ENCODE measurements at places on chromosomes 5 and 9.

DNA sequence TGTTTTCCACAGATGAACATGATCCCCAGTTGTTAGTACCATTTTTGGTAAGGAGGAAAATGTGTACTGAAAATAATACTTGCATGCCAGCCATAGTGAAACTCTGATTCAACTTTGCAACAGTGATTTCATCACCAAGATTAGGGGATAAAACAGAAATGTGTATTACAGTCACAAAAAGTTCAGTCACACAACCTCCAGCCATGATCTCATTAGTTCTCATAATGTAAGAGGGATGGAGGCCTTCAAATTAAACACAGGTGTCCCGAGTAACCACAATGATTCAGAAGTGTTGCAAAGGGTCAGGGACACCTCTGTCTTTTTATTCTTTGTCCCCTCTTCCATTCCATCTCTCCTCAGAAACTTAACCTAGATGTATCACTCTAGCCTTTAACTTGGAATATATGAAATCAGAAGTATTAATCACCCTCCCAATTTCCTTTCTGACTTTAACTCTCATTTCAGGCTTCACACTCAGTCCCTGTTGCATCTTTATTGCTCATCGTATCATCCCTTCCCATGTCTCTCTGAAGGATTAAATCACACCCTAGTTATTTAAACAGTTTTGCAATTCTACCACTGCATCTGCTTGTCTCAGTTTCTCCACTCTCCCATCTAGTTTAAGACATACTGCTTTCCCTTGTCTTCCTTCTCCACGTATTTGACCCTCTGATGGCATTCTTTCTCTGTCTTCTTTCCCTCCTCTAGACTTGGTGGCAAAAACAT is 291.2 kb downstream of the ADAMTS6 start:
- DNase-seq = peak; percentile 99

- DNase-seq = no peak
Measured at GRCh38 chr9:126893079-126893478, 21.5 kb upstream of the RALGPS1 start.

- DNase-seq = no peak
Measured at GRCh38 chr5:138538943-138539627, 4.0 kb downstream of the ETF1 start.

DNA sequence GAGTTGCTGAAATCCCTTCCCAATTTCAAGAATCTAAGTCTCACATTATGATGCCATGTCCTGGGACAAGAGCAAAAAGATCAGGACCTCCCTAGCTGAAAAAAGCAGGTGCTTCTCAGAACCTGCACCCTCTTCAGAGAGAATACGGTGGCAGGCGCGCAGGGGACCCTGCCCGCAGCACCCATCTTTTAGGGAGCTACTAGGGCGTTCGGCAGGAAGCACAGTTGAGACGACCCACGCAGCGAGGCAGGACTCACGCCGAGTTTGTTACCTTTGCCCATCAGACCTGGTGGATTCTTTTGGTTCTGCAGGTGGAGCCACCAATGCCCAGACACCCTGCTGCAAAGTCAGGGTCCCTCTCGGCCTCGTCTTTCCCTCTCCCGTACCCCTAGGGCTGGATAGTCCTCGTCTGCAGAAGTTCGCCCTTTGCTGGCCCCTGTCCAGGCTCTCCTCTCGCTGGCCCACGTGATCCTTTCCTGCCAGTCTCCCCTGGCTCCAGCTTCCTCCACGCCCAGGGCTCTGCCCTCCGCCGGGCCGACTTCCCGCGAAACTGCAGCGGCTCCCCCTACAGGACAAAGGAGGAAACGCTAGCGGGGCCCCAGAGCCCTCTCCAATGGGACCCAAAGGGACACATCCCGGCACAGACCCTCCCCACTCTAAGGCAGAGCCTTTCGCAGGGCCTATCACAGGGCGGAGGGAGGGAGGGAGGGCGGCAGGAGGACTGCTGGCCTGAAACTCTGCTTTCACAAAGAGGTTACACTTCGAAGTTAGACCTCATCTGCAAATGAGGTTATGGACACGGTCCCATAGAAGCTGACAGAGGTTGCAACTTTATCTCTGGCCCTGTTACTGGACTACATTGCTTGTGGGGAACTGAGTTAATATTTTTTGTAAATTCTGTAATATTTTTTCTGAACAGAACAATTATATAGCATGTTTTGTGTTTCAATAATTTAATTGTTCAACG is 28.8 kb downstream of the TMEM174 start:
- peak; percentile 56 for DNase-seq

DNA sequence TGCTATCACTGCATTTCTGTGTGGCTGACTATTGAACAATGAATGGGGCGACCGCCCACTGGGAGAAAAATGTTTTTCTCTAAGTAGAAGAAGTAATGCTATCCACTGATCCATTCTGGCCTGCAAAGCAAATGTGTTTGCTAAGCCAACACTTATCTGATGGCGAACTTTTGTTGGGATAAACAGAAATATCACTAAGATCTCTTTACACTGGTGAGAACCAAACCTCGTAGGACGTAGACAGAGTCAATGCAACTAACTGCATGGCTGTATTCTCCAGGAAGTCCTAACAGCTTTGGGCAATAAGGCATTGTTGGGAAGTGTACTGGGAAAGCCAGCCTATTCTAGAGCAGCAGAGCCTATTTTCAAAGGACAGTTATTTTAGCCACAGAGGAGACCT is 77.7 kb downstream of the ANKH start:
- DNase-seq = no peak

GRCh38 chr5:72281764-72282499 is 38.1 kb downstream of the MRPS27 start:
- DNase-seq = peak; percentile 94

- DNase-seq = no peak
Measured at GRCh38 chr5:132464156-132464939, 26.2 kb downstream of the IRF1 start.

DNA sequence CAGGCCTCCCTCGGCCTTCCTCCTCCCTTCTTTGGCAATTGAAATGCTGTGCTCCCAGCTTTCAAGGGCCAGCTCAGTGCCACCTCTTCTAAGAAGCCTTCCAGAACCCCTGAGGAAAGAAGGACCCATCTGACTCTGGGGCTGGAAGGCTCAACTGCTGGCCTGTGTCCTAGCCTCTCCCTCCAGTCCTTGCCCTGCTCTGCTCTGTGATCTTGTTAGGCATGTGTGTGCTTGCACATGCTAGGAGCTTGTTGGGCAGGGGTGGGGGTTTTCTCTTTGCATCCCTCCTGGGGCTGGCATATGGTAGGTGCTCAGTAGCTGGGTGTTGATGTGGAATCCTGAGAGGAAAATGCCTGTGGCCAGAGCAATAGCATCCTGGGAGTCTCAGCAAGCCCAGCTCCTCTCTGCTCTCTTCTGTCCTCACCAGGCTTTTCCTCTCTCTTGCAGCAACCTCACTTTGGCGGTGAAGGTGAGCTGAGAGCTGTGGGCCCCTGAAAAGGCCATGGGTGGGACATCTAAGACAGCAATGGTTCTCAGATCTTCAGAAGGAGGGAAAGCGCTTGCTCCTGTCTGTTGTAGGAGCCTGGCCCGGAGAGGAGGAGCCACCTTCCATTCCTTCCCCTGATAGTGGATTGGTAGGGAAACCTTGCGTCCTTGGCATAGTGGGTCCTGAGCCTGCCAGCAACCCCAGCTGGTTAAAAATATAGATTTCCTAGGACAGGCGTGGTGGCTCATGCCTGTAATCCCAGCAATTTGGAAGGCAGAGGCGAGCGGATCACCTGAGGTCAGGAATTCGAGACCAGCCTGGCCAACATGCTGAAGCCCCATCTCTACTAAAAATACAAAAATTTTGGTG is 9.9 kb downstream of the DOLK start:
- DNase-seq = no peak

DNA sequence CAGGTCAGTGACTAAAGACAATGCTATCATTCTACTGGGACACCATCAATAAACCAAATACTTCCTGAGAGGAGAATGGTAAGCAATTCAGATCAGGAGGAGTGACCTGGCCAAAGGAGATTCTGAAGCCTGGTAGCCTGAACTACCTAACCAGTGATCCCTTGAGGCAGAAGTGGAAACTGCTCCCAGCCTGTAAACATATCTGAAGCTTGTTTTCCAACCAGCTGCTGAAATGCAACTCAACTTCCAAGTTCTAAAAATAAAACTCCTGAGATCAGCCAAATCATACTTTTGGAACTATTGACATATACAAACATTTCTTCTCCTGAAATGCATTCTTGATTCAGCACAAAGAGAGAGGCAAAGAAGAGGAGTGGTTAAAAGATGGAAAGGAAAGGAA is 204.1 kb downstream of the EBF1 start:
- no peak for DNase-seq

DNA sequence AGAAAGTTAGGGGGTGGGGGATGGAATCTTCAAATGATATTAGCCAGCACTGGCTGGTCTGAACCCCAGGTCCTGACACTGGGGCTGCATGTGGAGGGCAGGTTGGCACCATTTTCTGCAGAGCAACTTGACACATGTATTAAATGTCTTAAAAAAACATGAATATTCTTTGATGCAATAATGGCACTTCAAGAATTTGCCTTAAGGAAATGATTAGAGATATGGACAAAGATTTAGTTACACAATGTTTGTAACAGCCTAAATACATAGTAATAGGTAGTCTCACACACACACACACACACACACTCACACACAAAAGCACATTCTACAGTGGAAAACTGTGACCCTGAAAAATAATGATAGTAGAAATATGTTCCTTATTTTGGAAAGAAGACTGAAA is 3.6 kb downstream of the SVEP1 start:
- no peak for DNase-seq

DNA sequence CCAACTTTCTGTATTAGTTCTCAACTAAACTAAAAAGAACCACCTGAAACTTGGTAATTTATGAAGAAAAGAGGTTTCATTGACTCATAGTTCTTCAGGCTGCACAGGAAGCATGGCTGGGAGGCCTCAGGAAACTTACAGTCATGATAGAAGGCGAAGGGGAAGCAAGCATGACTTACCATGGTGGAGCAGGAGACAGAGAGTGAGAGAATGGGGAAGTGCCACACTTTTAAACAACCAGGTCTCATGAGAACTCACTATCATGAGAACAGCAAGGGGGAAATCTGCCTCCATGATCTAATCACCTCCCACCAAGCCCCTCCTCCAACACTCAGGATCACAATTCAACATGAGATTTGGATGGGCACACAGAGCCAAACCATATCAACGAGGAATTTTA is 123.5 kb downstream of the DEPDC1B start:
- no peak for DNase-seq

DNA sequence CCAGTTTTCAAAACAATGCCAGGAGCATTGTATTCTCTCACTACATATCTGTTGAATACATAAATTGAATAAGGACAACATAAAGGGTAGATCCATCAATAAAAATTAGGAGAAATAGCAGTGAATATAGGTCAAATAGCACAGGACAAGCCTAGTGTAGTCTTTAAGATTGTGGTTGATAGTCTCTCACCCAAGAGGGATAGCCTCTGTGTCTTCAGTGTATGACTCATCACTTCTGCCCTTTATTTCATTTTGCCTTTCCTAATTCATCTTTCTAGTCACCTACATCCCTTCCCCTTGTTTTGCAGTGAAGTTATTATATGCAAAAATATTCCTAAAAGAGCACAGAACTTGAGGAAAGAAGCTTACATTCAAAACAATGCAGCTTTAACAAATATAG is 335.0 kb upstream of the TUSC1 start:
- DNase-seq = peak; percentile 8

DNA sequence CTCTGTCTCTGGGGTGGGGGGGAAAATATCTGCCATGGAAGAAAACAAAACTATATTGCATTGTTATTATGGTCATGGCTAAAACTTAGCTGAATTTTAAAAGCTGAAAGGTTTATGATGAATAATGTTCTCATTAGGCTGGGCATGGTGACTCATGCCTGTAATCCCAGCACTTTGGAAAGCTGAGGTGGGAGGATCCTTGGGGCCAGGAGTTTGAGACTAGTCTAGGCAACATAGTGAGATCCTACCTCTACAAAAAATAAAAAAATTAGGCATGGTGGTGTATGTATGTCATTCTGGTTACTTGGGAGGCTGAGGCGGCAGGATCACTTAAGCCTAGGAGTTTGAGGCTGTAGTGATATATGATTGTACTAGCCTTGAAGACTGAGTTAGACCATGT is 44.5 kb downstream of the IPO11 start:
- DNase-seq = peak; percentile 58

DNA sequence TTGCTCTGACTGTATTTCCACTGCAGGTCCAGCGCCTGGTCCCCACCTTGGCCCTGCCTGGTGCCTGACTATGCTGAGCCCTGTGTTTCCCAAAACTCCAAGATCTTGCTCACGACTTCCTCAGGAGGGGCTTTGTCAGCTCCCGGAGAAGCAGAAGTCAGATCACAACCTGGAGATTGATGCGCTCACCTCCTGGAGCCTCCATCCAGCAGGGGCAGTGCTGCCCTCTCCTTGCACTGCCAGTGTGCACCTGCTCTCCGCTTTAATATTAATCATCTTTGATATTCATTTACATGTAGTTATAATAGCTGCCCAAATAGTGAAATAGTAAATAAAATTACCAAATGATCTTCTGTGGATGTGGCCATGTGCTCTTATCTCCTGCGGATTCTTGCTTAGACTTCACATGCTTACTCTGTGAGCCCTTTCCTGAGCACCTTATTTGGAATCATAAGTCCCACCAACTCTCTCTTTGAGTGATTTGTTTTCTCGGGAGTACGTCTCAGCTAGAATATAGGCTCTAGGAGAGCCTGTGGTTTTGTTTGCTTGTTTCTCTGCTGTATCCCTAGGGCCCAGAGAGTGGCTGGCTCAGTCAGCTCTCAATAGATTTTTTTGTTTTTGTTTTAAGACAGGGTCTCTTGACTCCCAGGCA is 17.4 kb downstream of the MAML1 start:
- DNase-seq = no peak

DNA sequence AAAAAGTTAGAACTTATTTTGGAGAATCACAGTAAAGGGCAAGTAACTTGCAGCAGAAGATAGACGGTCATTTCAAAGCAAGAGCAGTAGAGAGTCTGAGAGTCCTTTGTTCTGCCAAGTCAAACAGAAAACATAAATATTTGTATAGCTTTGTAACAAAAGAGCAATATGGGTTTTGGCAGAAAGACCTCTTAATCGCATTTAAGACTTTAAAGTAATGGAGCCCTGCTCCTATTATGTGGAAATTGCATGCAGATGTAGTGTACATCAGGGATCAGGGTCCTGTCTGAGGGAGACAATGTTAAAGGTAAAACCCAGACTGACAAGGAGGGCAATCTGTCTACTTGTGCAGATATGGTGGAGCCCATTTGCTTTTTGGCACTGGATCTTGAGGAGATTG is 87.2 kb downstream of the PGM5 start:
- DNase-seq = no peak

DNA sequence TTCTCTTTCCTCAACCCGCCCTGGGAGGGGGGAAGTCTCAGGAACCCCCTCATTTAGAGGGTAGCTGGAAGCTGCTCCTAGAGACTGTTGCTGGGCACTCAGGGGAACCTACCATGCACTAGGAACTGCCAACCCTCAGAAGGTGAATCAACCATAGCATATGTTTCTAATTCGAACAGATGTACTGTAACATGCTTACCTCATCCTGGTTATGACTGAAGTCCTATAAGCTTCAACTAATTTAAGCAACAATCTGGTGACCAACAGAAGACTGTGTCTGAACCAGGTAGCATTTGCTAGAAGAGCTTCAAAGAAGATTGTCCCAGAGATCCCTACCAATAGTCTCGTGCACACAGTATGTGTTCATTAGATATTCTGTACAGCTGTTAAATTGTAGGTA is 5.7 kb upstream of the PRDM6 start:
- DNase-seq = no peak

Data from fibroblast of skin of right quadriceps (primary cell).